ENCODE measurements at places on chromosomes 1 and 21. TPM values are rescaled to one million over a fixed set of nuclear protein-coding genes. Genes with fewer than 3 reads are reported as not detected.

Gene UBL4B
- total RNA-seq, result not detected

Gene NDUFS2
- 128 TPM for total RNA-seq

Gene UBE2U
- not detected for total RNA-seq

Gene IFNAR1
- 44.8 TPM for total RNA-seq

Gene DISP3
- total RNA-seq, result 74.5 TPM

Gene BNIPL
- 0.31 TPM for total RNA-seq

Gene TNFRSF1B
- total RNA-seq, result 1.9 TPM

Gene ZSWIM5
- total RNA-seq, result 38.8 TPM

Gene MYBPH
- total RNA-seq, result not detected

Gene TMEM52
- 1.3 TPM for total RNA-seq

Gene ZNF670
- total RNA-seq, result 20.7 TPM

Gene ARHGEF10L
- total RNA-seq, result 44.8 TPM

Gene EFHD2
- total RNA-seq, result 4.4 TPM

Gene ETS2
- 10.3 TPM for total RNA-seq

Gene CTSK
- total RNA-seq, result 5.3 TPM

Gene PRRX1
- 2.2 TPM for total RNA-seq

Data from parietal lobe (tissue), 2 donors.